Tibial artery (tissue), 4 donors: ENCODE measurements at places on chromosomes 7 and 10.

- DNase-seq, result no peak
Observed at GRCh38 chr7:3140834-3141233, 97.2 kb upstream of the CARD11 start.

DNA sequence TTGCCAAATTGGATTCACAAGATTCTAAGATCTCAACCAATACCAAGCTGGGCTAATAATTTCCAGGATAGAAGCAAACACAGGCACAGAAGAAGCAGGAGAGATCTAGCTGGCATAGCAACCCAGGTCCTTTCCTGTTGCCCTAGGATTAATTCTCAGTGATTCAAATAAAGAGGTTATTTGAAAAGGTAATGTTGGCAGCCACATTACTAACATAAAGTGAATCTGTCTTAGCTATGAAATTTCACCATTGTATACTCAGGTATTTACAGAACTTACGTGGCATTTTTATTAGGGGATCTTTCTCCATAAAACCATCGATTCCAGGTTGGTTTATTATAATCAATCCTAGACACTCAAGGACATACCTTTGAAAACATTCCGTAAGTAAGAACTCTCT lies 379.3 kb upstream of the POM121L12 start:
- no peak for DNase-seq

DNA sequence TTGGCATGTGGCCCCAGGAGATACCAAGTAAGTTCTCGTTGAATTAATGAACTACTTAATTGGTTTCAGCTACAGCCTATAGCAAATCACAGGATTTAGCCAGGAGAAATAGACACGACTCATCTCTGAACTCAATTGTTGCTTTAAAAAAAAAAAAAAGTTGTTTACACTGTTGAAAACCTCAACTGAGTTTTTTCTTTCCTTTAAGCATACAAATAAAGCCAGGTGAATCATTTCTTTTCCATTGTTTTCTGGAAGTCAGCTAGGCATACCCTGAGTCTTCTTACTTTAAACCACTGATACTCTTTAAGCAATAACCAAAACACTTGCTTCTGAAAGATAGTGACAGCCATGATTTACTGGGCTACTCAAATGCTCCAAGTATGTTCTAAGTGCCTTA lies 755 bp downstream of the FRMPD2 start:
- no peak for DNase-seq

DNA sequence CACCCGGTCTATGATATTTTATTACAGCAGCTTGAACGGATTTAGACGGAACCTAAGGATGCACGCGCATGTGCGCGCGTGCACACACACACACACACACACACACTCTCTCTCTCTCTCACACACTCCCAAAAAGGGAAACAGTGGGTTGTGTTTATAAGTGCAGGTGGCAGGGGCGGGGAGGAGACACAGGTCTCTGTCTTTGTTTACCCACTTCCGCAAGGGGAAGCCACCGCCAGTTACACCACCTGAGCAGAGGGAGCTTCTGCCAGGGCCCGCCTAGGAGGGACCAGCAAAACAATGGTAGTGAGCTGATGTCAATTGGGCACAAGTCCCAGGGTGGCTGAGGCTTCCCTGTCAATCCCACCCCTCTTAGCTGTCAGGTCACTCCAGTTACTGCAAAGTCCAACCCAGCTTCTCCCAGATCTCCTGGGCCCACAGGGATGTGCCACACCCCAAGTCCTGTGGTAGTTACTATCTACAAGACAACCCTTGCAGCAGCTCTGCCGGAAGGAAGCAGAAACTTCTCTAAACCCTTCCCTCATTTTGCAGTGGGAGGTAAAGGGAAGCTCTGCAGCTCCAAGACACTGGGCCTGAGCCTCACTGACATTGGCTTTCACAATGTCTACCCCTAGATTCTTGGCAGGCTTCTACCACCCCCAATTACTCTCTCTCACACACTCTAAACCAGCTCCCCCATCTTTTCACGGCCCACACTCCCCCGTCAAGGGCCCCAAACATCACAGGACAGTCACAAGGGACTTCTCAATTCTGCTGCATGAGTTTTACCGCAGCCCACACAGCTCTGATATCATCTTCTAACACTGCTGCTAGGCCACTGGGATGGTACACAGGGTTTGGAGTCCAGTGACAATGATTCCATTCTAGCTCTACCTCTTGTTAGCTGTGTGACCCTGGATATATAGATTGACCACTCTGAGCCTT lies 17.6 kb downstream of the ANXA11 start:
- DNase-seq, result no peak

- no peak for DNase-seq
Observed at GRCh38 chr7:128759242-128759641, 16.4 kb downstream of the OPN1SW start.

GRCh38 chr10:70306181-70306705 lies 22.4 kb upstream of the NPFFR1 start:
- DNase-seq, result no peak

DNA sequence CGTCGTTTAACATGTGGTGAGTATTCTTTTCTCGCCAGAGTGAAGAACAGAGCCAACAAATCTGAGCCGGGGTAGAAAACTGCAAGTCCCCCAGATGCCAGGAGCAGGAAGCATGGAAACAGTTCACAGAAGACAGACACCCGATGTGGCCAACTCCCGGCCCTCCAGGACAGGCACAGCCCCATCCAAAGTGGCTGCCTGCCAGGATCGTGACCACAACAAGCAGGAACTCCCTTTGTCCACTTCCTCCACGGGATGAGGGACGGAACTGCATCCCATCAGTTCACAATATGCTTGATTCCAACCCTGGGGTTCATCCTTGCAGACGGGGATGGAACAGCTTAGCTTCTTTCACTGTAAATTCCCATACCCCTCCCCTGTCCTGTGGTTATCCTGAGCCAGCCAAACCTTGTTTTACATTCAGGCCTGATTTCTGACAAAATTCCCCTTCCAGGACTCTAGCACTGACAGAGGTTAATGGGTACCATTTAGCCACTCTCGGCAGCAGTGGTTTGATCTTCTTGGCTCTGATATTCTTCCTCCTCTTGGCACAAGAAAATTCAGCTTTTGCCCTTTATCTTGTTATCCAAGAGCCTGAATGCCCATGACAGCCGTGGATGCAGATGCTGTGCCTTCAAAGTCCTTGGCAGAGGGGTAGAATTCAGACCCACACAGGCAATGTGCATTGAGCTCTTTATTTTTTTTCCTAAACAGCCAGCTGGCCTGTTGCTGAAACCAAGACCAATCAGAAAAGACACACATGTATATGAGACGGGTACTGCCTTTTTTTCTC lies 105.5 kb upstream of the FAM204A start:
- DNase-seq, result peak; percentile 71

DNA sequence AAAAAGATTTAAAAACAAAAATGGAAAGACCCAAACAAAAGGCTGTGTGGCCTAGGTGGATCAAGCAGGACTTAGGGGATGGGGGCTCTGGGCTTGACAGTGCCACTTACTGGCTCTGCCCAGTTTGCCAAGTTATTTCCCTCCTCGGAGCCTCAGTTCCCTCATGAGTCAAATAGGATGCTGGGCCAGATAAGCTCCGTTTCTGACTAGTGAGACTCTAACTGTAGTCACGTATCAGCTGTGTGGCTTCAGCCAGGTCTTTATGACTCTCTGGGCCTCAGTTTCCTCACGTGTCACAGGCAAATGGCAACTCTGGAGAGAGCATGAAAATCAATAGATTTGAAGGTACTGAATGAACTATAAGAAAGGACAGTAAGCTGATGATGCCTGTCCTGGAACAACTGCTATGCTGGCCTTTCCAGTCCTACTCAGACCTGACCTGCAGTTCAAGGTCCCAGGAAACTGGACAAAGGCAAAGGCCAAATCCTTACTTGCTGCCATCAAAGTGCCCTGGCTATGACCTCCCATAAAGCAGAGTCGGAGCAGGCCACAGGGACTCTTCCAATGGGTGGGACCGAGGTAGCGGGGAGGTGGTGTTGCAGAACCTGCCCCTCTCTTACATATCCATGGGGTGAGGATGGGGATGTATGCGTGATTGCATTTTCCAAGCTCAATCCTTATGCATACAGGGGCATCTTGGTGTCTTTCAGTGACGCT lies 27.0 kb downstream of the FAM53B start:
- DNase-seq, result no peak

DNA sequence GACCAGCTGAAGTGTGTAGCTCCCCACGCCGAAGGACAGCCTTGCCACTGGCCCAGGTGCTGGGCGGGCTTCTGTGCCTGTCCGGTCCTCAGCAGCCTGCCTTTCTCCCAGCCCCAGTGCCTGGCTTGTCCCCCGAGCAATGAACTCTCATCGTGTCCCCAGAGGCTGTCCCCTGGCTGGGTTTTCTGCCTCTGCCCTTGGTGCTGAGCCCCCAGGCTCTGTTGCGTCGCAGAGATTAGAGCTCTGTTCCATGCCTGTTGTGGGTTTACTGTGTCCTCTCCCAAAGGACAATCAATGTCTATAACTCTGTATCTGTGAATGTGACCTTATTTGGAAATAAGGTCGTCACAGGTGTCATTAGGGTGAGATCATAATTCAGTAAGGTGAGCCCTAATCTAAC lies 226.1 kb upstream of the SHH start:
- no peak for DNase-seq

DNA sequence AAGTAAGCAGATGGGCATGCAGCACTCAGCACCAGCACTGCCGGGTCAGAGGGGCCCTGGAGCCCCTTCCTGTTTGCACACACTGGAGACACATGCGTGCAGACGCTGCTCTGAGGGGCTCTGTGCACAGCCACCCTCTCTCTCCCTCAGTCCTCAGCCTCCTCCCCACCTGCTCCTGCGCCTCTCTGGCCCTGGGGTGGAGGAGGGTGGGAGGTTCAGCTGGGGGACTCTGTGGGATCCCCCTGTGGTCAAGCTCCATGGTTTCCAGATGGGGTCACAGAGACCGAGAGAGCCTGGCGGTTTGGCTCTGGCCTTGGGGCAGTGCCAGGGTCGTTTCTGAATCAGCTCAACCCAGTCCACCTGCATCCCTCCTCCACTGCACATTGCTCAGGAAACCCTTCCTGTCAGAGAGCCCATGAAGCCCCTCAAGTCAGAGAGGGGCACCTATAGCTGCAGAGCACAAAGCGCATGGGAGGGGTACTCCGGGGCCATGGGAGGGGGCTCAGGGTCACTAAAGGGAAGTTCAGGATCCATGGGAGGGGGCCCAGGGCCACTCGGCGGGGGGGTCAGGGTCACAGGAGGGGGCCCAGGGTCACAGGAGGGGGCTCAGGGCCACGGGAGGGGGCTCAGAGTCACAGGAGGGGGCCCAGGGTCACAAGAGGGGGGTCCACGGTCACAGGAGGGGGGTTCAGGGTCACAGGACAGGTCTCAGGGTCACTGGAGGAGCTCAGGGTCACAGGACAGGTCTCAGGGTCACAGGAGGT lies 161.7 kb downstream of the ADARB2 start:
- peak; percentile 9 for DNase-seq

DNA sequence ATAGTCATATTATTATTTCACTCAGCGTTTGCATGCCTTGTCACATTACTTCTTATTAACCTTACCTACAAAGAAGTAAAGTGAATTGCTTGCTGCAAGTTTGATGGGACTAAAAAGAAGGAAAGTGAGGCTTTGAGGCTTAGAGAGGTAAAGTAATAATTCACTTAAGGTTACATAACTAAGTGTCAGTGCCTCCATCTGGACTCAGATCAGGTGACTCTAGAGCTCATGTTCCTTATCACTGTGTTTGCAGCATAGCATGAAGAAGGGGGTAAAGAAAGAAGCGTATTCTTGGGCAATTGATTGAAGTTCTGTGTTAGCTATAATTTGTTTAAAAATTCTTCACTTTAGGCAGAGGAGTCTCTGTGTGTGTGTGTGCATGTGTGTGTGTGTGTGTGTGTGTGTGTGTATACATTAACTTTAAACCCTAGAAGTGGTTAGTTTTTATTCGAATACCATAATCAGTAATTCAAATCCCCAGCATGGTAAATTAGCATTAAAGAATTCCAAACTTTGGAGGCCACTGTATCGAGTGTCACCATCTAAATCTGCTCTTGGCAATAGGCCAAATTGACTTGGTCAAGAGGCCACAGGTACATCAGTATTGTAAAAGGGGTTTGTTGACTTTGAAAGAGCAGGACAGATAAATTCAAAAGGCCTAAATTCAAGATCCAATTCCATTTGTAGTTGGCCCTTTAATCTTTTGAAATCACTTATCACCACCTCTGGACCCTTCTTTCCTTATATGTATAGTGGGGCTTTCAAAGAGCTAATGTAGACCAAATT lies 2.2 kb upstream of the PON3 start:
- DNase-seq, result no peak

DNA sequence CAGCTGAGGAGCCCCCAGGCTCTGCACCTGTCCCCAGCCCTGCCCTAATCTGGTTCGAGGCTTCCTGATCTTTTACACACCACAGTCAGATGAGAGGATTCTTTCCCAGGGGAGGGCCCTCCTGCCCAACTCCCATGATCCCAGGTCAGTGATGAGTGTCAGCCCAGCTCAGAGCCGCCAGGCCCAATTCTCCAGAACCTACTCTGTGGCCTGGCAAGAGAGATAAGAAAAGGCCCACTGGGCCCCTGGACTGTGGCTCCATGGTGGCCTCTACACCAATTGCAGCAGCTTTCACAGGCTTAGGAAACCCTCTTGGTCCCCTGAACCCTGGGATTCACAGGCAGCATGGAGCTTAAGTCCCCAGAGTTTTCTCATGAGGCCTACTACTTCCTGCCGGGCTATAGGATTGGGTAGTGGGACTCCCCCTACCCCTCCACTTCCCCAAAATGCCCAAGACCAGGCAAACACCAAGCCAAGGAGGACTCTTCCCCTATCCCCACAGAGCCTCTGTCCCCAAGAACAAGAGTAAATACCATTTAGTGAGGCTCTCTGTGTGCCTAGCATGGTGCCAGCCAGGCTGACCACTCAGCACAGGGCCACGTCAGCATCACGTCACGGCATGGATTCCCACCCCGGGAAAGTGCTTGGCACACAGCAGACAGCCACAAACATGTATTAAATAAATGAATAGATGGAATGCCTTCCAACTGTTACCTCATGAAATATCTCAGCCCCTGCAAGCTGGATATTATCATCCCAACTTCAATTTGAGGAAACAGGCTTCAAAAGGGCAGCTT lies 100.0 kb downstream of the GRID1 start:
- no peak for DNase-seq

DNA sequence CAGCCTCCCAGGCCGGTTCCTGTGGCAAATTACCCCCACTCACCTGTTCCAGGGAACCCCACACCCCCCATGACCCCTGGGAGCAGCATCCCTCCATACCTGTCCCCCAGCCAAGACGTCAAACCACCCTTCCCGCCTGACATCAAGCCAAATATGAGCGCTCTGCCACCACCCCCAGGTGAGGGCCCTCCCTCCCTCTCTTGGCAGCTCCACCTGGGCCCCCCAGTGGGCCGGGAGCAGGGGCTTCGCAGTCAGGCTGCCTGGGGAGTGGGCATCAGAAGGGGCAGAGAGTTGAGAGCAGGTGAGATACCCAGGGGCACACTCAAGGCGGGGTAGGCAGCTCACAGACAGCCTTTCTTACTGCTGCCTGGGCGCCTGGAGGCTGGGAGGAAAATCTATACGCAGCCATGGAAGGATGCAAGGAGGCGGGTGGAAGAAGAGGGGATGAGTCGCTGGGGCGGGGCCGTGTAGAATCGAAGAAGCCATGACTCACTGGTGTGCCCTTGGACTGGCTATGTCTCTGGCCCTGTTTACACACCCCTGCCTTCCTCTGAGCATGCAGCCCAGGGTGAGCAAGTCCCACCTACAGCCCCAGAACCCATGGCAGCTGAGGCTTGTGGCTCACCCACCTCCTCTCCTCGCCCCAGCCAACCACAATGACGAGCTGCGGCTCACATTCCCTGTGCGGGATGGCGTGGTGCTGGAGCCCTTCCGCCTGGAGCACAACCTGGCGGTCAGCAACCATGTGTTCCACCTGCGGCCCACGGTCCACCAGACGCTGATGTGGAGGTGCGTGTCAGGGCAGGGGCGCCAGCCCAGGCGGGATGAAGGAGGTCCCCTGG lies 48.6 kb upstream of the PPIF start:
- peak; percentile 85 for DNase-seq

GRCh38 chr10:113443141-113443925 lies 109.5 kb upstream of the HABP2 start:
- no peak for DNase-seq
